ENCODE measurements at places on chromosomes 6 and 20.

DNA sequence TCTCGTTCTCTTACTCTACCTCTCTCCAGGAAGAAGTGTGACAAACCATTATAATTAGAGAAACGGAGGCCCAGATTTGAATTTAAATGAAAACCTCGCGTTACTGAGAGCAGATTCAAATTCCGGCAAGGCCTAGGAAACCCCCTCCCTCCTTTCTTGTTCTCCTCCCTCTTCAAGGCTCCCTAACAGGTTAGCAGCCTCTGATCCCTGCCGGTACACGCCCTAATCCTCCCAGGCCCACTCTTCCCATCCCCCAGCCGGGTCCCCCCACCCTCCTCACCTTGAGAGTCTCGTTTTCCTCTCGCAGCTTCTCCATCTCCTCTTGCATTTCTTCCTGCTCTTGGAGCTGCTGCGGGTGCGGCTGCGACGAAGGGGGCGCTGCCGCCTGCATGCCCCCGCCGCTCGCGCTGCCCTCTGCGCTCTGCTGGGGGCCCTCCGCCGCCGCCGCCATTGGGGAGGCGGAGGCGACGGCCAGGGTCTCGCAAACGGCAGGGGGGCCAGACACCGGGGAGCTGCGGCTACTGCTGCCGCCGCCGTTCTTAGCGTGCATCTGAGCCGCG, 3.8 kb downstream of the MTCL3 start:
- peak; percentile 58 for DNase-seq

- no peak for DNase-seq
These were observed 627.3 kb downstream of the UTRN start for GRCh38 chr6:144912474-144912873.

DNA sequence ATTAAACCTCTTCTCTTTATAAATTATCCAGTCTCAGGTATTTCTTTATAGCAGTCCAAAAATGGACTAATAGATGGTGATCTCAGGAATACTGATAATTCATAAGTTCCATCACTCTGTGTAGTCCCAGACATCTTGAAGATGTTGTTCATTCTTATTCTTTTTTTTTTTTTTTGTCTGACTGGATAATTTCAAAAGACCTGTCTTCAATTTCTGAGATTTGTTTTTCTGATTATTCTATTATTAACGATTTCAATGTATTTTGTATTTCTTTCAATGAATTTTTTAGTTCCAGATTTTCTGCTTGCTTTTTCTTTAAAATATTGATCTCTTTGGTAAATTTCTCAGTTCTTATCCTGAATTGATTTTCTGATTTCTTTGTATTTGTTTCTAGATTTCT, 29.7 kb upstream of the ZNF337 start:
- DNase-seq = no peak

DNA sequence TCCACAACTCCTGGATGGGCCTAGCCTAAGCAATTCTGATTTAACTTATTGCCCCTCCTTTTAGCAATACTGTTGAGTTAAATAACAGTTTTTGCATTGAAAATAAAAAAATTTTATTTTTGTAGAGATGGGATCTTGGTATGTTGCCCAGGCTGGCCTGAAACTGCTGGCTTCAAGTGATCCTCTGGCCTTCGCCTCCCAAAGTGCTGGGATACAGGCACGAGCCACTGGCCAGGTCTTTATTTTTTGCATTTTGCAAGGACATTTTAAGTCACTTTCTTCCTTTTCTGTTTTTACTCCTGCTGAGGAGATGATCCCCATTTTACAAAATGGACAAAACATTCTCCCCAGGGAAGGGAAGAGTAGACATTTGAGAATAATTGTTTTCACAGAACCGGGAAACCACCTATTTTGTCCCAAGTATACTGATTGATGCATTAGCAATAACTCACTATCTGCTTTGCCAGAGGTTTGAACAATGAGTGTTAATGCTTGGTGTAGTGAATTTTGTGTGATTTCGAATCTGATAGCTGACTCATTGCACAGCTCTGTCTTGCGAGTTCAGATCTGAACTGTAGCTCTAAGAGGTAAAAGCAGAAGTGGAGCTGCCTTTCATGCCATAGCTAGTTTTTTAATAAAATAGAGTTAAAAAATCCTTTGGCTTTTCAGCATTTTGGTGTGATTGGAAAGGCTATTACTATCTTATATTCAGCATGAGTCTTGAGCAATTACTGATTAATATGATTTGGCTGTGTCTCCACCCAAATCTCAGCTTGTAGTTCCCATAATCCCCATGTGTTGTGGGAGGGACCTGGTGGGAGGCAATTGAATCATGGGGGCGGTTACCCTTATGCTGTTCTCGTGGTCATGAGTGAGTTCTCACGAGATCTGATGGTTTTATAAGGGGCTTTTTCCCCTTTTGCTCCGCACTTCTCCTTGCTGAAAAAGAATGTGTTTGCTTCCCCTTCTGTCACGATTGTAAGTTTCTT, 20.9 kb downstream of the IGF2R start:
- DNase-seq = no peak

DNA sequence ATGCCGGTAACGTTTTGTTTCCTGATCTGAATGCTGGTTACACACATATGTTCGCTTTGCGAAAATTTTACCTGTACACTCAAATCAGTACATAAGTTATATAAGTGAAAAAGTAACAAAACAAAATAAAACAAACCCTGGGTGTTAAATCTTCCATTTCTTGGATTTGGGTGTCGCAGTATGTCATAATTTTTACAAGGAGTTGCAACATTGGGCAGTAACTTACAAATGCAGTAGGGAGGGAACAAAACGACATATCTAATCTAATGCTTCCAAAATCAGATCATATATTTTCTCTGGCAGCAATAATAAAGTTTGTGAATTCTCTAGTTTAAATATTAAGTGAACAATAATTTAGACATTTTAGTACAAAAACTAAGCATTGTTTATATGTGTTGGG, 25.2 kb downstream of the SNX14 start:
- DNase-seq = no peak

DNA sequence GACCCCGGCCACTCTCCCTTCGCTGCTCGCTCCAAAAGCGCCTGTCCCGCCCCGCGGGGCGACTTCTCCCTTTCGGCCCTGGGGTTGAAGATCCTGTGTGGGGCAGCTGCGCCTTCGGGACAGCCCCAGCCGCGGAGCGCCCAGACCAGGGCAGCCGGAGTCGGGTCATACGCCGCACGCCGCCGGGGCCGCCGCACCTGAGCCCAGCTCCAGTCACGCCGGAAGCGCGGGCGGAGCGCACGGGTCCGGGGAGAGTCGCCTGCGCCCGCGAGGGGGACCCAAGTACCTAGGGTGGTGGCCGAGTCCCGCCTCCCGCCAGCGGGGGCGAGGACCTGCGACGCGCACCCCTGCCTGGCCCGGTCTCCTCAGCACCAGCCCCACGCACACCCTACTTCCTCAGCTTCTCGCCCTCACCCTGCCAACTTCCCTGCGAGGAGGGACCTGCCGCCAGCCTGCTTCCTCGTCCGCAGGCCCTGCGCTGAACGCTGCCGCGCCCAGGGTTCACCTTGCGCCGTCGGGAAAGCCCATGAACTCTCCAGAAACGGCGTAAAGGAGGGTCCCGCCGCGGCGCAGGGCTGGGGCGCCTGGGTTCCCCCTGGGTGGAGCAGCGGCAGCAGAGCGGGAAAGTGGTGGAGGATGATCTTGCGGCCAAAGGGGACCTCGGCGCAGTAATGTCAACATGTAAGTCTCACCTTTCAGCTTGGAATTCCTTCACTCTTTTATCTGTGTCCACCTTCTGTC, at the start of gene ADGRG6:
Gene ADGRG6, plus strand, starts transcription at position 357 of the 741 bp plus-strand sequence. Its CDS starts 323 bp downstream, at position 680.
- DNase-seq = no peak

DNA sequence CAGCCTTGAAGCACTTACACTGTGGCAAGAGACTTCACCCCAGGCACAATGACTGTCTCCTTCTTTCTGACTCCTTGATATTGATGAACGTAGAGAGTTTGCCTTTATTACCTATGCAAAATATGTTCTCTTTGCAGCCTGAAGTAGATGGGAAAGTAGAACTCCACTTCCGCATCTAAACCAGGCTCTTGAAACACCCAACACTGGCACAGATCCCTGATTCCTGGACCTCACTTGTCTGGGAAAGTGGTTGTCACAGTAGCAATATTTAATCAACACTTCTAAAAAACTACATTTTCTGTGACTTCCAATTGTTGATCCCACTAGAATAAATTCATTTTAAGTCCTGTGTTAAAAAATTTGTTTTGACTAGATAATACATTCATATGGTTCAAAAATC, 143.1 kb downstream of the CDK19 start:
- no peak for DNase-seq
